ENCODE measurements at places on chromosomes 7 and 10.
A peak's percentile ranks its signal among the peaks of the same experiment; 100 is the strongest.

GRCh38 chr10:21441625-21442024 lies 83.9 kb downstream of the SKIDA1 start:
- DNase-seq = no peak

- peak; percentile 19 for DNase-seq
Measured at GRCh38 chr10:79904671-79905321, 44.1 kb downstream of the SFTPD start.

- no peak for DNase-seq
Measured at GRCh38 chr10:87852089-87852488, 11.2 kb downstream of the KLLN start.

GRCh38 chr10:34666008-34666704 lies 148.9 kb downstream of the PARD3 start:
- no peak for DNase-seq

Data from activated naive CD4-positive, alpha-beta T cell (primary cell).